NT2/D1 (cell line): ENCODE measurements at places on chromosomes 16 and 17.
A peak's percentile ranks its signal among the peaks of the same experiment; 100 is the strongest.

DNA sequence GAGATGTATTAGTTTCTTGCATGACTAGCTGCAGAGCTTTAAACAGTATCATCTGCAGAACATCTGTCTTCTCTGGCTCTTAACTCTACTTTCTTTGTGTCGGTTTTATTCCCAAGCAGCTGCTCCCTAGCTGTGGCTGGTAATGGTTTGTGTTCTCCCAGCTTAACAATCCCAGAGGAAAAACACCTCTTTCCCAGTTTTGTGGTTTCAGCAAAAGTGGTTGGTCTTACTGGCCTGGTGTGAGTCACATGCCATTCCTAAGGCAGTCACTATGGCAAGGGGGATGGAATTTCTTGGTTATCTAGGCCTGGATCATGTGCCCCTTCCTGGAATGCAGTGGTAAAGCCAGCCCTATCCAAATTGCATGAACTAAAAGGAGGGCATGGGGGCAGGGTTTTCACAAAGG is 27.5 kb downstream of the OMG start:
- peak; percentile 55 for DNase-seq

- no peak for DNase-seq
These were observed 2.8 kb downstream of the ZPBP2 start for GRCh38 chr17:39870776-39871175.

GRCh38 chr16:50121721-50122445 is 31.2 kb upstream of the TENT4B start:
- DNase-seq, result no peak

- peak; percentile 11 for DNase-seq
These were observed 21.0 kb upstream of the ITGAX start for GRCh38 chr16:31333686-31334649.

- DNase-seq, result no peak
These were observed 154.8 kb downstream of the XYLT1 start for GRCh38 chr16:17316005-17316404.

- no peak for DNase-seq
These were observed 81.6 kb upstream of the CDC42EP4 start for GRCh38 chr17:73393381-73393780.

GRCh38 chr17:68600067-68600930 is 868 bp downstream of the FAM20A start:
- no peak for DNase-seq

DNA sequence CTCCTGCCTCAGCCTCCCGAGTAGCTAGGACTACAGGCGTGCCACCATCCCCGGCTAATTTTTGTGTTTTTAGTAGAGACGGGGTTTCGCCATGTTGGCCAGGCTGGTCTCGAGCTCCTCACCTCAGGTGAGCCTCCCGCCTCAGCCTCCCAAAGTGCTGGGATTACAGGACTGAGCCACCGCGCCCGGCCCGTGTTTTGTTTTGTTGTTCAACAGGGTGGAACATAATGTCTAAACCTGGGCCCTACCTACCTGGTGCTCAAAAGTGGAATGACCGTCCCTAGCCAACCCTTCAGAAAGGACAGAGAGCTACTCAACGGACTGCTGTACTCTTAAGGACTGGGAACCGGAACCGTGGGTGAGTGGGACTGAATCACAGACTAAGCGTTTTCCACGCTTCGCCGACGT is 772 bp upstream of the KIF22 start:
- no peak for DNase-seq

- no peak for DNase-seq
These were observed 93.5 kb upstream of the HSBP1 start for GRCh38 chr16:83714286-83714685.

DNA sequence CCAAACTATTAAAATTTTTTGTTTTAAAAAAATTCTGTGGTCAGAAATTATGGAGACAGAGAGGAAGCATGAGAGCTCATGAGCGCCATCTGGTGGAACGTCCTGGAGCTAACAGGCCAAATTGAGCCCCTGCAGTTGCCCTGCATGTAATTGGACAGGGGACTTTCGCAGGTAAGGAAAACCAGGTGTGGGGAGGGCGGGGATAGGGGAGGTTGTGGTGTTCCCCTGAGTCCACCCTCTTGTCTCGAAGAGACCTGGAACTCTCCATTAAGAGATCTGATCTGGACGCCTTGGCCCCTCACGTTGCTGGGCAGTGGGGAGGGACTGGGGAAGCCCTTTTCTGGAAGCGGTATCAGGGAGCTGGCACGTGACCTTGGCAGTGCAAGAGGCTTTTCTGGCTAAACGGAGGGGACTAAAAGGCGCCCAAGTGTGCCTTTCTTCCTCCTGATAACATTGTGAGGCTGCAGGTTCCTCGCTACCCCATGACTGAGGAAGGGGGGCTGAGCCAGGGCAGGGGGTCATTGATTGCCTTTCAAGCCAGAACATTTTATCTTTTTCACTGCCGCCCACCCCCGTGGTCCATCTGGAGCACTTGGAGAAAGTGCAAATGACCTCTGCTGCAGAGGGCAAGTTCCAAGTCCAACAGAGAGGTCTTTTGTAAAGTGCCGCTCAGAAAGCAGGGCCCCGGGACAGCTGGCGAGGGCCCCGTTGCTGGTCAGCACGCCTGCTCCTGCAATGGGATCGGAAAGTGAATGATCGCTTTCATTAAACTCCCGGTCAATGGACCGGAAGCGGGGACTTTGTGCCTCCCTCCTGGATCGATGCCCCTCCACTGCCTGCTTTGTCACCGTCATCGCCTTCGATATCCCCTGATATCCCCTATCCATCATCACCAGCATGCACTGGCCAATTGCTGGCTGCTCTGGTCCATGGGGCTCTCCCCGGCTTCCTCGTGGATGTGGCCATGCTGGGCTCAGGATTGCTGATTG is 18.4 kb downstream of the PDILT start:
- DNase-seq, result peak; percentile 32

DNA sequence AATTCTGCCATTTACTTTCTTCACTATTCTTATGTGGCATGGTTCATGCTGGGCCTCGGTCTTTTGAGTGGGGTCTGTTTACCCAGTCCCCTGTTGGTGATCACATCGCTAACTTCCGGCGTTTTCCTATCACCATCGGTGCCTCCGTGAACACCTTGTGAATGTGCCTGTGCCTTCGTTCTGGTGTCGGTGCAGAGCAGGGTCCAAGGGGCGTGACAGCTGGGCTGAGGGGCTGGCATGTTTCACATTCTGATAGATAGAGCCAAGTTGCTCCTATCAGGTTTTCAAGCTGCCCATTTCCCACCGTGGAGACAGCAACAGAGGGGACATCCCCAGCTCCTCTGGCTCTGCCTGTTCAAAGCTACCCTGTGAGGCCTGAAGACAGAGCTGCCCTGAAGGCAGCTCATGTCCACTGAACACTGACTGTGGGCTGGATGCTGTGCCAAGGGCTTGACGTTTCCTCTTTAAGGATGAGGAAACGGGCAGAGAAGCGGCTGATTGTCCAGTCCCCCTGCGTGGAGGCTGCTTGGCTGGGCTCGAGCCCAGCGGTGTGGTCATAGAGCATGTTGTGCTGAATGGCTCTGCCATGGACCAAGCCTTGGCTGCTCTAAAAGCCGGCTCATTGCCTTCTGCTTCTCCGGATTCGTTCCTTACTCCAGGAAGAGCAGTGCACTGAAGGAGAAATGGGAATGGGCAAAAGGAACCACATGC is 17.0 kb downstream of the DHODH start:
- no peak for DNase-seq

DNA sequence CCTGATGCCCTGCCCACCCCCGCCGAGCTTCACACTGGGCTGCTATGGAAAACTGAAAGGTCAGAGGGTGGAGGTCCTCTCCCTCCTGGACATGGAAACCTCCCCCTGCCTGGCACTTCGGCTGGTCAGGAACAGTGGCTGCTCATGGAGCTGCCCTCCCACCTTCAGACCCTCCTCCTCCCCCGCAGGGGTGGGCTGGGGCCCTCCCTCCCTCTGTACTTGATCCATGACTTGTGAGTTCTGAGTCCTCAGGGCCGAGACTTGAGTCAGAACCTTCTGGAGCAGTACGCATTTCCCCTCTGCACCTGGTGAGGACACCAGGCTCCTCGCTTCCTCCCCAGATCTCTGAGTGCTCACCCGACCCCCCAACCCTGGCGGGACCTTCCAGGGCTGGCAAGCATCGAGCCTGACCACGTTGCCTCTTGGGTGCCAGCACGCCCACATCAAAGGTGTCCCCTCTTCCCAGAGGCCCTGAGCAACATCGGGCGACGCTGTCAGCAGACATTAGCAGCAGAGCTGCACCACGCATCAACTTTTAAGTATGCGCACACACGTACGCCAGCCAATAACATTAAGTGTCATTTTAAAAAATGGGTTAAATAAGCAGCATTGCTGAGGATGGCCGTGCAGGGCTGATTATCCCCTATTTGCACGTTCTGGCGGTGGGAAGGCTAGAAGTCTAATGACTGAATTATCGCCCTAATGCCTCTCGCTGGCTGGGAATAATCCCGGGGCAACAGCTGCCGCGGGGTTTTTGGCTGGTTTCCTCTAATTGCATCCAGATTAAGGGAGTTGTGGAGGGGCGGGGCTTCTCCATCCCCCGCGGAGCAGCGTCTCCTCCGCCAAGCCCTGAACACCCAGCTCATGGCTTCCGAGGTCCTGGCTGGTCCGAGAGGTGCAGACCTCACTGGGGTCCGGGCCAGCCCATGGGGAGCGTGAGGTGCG is 98.0 kb downstream of the TBC1D16 start:
- DNase-seq, result no peak

DNA sequence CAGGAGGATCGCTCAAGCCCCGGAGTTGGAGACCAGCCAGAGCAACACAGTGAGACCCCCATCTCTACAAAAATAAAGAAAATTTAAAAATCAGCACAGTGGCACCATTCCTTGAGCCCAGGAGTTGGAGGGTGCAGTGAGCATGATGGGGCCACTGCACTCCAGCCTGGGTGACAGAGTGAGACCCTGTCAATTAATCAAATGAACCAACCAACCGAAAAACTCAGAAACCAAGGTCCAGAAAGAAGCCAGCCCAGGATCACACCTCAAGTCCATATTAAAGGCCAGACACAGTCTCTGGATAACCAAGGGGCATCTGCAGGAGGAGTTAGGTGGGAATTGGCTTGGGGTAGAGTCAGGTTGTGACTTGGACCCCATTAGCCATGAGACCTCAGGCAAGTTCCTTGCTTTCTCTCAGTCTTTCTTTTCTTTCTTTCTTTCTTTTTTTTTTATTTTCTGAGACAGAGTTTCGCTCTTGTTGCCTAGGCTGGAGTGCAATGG is 2.4 kb downstream of the HSD17B1 start:
- DNase-seq, result no peak
